ENCODE measurements at places on chromosomes 2 and 18.

- no peak for DNase-seq
Observed at GRCh38 chr2:32925283-32925815, 21.4 kb upstream of the LTBP1 start.

GRCh38 chr18:21110713-21111345, 784 bp downstream of the ROCK1 start:
- no peak for DNase-seq

DNA sequence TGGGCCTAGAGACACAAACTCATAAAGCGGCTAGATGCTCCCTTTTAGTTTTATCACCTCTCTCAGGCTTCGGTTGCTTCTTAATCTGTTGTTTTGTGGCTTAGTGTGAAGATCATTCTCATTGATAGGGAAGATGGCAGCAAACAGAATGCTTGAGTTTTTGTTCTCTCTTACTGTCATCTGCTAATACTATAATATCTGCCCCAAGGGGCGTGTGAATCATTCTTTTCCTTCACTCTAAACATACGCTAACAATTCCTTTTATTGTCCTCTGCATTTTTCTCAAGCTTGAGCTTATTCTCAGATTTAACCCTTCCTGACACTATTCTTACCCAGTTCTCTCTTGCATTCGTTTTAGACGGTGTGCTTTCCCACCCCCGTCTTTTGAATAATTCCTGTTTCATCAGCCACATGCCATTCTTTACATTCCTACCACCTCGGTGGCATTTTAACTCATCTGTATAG, 323.9 kb upstream of the NRP2 start:
- no peak for DNase-seq

DNA sequence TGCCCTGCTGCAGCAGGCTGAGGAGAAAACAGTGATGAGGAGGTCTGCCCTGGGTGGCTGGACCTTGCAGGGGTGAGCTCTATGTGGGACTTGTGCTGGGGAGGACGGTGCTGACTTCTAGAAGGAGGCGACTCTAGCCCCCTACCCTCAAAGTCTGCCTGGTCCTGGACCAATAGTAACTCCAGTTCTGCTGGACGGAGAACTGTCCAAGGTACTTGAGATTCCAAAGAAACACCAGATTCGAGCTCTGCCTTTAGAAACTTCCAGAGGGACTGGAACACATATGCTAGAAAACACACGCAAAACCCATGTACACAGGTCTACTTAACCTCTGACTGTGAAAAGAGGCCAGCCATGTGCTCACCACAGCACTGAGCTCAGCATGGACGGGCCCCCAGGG, 260.6 kb downstream of the TWIST2 start:
- no peak for DNase-seq

GRCh38 chr2:242063850-242064249, 194.3 kb downstream of the RTP5 start:
- no peak for DNase-seq

- DNase-seq: no peak
Observed at GRCh38 chr2:150625303-150625702, 137.8 kb upstream of the RND3 start.

DNA sequence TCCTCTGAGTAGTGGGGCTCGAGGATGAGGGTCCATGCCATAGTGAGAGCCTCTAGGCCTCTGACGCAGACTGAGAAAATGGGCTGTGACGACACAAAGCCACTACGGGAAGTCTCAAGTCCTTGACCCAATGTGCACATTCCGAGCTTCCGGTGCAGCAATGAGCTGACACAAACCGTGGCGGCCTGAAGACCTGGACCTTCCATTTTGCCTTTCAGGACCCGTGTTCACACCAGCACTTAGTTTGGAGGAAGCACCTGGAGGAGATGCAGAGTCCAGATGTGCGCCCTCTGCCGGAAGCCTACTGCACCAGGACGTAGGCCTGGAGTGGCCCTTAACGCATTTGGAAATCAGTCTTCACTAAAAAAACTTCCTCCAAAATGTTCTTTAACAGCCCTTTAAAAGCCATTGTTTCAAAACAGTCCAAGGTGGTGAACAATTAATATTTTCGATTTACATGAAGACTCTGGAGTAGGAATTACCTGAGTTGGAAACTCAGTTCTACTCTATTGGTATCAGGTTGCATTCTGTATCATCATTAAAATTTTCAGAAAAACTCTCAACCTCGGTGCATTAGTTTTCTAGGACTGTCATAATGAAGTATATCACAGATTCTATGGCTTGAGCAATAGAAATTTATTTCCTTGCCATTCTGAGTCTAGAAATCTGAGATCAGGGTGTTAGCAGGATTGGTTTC, 33.9 kb downstream of the BMP10 start:
- DNase-seq: no peak

DNA sequence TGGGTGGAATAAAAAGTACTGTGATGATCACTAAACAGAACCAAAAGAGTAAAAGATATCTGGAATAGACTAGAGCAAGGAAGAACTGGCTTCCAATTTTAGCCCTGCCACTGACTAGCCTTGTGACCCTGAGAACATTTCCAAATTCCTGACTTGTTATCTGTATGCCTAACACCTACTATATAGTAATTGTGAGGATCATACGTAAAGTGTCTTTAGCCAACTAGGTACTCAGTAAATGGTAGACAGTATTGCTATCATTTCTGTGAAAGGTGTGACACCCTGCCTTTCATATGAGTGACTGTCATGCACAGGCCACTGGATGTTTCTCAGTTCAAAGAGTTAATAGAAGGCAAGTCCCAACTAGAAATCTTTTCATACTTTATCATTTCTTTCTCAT, 29.8 kb downstream of the CYTIP start:
- no peak for DNase-seq

DNA sequence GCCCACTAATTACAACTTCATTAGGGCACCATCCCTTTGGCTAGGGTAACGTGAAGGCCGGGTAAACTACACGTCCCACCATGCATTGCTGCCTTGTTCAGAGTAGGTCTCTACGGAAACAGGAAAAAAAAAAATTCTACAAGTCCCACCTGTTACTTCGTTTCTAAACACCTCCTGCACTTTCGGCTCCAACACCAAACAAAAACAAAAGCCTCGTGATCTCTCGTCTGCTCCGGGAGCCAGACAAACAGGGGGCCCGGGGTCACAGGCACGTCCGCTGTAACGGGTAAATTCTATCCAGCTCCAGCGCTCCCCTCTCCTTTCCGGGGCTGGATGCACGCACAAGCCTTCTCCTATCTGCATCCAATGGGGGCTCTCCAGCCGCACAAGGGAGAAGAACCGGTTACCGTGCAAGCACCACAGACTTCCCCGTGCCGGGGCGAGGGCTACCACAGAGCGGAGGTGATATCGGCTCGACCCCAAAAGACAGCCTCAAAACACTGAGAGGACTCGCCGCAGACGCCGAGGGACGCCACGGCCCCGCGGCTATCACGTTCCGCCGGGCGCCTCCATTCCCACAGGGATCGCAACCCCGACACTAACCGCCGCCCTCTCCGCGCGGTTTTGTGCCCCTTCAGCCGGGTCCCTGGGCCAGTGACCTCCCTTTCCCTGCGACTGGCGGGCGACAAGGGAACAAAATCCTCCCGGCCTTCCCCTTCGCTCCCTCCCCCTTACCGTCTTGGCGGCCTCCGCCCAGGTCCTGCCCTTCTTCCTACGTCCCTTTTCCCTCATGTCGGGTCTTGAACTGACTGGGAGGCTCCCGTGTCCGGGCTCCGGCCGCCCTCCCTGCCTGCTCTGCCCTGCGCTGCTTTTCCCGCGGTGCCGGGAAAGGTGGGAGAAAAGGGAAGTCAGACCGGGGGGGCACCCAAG, 591 bp downstream of the ASXL2 start:
- peak; percentile 27 for DNase-seq

GRCh38 chr2:45836740-45837139, 185.3 kb downstream of the PRKCE start:
- no peak for DNase-seq

DNA sequence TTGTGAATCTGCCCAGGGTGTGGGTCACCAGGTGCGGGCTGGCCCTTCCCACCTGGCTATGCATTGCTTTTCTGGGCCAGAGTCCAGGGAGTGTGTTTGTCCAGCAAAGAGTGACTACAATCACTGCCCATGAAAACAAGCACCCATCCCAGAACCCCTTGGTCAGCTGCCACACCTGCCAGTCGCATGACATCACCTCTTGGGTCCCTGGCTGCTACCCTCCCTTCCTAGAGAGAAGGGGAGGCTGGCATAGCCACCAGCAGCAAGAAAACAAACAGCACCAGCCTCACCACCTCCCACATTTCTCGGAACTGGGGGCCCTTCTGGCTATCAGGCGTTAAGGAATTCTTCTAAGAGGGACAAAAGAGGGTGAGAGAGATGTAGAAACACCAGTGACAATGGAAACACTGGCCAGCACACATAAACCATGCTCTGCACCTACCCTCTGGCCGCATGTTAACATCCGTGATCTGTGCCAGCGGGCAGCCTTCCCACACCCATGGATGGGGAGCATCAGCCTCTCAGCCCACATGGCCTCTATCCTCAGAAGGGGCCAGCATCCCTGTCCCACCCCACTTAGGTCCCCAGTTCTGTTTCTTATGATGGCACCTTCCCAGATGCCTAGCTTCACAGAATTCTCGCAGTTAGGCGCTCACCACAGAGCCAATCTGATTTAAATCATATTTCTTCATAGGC, 109.7 kb upstream of the GLI2 start:
- DNase-seq: no peak

DNA sequence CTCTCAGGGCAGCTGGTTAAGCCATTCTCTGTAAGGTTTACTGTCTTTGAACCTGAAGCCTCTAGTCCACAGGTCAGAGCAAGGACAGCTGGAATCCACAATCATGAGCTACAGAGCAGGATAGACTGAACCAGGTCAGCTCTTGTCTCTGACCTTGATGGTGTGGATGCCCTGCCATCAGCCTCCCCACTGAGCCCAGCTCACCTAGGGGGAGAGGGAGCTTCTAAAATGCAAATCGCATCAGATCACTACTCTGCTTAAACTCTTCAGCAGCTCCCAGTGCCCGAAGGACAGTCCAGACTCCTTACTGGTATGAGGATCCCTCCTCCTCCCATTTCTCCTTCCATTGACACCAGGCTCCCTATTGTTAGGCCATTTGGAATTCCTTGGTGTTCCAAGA, 255.3 kb upstream of the CCDC68 start:
- no peak for DNase-seq

GRCh38 chr2:158191076-158191895, 89.6 kb downstream of the UPP2 start:
- DNase-seq: no peak

DNA sequence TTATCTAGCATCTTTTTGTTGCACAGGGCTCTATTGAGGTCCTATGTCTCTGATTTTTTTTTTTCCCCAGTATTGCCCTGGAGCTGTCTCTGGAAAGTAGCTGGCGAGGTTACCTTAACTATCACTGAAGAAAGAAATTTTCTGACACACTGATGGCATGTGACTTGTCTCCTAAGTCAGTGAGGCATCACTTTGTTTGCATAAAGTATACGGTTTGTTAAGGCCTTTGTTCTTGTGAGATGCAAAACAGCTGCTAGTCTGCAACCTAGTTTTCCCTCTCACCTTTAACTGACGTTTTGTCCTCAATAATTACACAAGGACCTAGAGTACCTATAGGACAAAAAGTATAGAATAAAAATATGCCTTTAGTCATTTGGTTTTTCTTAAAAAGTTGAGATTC, 41.8 kb downstream of the UBXN4 start:
- DNase-seq: no peak

- DNase-seq: no peak
Observed at GRCh38 chr2:14180333-14180732, 452.2 kb upstream of the LRATD1 start.

DNA sequence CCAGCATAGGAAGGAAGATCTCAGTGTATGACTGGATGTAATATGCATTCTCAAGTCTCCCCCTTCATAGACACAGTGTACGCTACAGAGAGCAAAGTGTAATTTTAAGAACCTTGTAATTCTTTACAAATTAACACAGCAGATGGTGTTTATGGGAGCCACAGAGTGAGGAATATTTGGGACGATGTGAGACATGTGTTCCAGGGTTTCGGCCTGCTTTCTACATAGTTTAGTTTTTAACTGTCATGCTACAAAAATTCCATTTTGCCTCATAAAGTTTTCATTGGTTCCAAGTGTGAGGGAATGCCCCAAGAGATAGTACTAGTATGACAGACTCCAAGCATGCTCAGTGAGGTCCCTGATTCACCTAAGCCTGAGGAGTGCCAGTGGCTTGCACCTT, 76.2 kb upstream of the LRRTM1 start:
- no peak for DNase-seq

GRCh38 chr2:221429741-221430491, 142.2 kb downstream of the EPHA4 start:
- DNase-seq: no peak

DNA sequence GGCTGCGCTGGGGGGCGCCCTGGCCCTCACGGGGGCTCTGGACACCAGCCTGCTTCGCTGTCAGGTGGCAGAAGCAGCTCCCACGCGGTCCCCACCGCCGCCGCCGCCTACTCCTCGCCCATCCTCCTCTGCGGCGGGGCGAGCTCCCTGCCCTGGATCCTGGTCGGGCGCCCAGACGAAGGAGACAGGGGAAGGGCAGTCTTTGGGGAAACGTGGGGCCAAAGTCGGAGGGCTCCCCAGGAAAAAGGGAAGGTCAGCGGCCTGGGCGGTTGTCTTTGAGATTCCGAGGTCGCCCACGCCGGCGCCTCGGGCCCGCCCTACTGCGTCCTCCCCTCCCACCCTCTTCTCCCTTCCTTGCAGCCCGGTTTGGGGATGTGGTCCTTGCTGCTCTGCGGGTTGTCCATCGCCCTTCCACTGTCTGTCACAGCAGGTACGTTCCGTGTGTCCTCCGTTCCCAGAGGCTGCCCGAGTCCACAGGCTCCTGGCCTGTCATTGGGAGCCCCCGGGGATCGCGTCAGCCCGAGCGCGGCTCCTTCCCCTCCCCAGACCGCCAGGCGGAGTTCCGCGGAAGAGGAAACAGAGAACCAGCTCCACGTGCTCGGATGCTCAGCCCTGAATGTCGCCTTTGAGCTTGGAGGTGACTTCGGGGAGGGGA, 800 bp downstream of the IL1RL2 start:
- peak; percentile 14 for DNase-seq

DNA sequence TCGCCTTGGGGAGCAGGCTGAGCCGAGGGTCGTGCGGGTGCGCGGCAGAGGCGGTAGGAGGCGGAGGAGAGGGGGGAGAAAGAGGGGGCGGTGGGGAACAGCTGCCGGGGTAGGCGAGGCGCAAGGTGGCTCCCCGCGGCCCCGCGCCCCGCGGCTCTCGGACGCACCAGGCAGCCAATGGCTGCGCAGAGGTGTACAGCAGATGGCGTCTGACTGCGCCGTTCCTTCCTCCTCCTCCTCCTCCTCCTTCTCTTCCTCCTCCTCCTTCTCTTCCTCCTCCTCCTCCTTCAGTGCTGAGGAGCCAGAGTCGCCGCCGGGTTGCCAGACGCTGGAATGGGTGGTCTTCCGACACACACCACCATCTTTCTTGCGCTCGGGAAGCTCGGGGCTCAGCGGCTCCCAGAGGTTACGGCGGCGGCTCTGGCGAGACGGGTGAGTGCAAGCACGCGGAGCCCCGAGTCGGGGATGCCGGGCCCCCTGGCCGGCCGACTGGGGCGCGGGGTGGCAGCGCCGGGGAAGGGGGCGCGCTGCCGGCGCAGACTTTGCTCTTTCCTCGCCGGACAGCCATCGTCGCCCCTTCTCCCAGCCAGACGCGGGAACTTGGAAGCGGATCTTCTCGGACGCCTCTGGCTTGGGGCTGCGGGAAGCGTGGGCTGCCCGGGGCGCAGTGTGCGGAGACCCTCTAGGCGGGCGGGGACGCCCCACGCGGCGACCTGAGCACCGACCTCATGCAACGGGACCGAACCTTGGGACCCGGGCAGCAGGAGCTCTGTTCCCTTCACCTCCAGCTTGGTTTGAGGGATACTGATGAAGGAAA, at the start of gene THSD7B:
Gene THSD7B, plus strand, starts transcription at position 290 of the 817 bp plus-strand sequence. CDS start 116,634 bp downstream, outside the sequence.
- no peak for DNase-seq

- DNase-seq: no peak
Observed at GRCh38 chr18:59834267-59834666, 65.5 kb upstream of the PMAIP1 start.

GRCh38 chr2:197208024-197208423, 102.6 kb downstream of the ANKRD44 start:
- no peak for DNase-seq
